Activated gamma-delta T cell treated with anti-CD3 and anti-CD28 coated beads, Interleukin-2, amount 50 U/mL, for 16 hours (primary cell): ENCODE measurements at places on chromosomes 4 and X.

- DNase-seq = no peak
These were observed 296.3 kb upstream of the KLF3 start for GRCh38 chr4:38367642-38368174.

DNA sequence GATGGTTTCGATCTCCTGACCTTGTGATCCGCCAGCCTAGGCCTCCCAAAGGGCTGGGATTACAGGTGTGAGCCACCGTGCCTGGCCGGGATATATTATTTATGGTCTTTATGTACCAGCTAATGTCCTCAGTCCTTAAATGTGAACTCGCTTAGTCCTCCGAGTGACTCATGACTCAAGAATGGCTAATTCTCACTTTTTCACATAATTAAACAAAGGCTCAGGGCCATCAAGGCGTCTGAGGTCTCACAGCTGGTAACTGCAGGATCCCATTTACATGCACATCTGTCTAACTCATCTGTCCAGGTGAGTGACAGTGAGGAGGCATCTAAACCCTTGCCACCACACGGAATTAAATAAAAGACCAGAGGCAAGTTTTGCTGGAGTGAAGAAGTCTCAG is 73.5 kb downstream of the HS3ST1 start:
- no peak for DNase-seq

- DNase-seq = peak; percentile 29
These were observed at the start of gene GDI1 for GRCh38 chrX:154436983-154437752. Gene GDI1 (plus strand): TSS chrX:154437154. CDS start chrX:154437255, 101 bp downstream.

- no peak for DNase-seq
These were observed 5.1 kb downstream of the PPARGC1A start for GRCh38 chr4:23884741-23885140.

DNA sequence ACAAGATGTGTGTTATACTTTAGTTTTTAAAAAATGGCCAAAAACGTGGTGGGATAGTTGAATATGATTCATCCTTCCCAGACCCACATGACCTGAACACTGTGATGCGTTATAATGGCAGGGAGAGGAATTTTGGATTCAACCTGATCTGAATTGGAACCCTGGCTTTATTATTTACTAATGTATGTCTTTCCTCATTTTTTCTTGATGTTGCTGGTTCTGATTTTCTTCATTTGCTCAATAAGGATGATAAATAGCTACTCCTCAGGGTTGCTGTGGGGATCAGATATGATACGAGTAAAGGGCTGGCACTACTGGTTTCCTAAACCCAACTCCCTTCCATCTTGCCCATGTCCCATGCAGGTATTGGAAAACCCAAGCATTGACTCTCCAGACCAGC is 24.2 kb upstream of the ACSL1 start:
- DNase-seq = no peak

DNA sequence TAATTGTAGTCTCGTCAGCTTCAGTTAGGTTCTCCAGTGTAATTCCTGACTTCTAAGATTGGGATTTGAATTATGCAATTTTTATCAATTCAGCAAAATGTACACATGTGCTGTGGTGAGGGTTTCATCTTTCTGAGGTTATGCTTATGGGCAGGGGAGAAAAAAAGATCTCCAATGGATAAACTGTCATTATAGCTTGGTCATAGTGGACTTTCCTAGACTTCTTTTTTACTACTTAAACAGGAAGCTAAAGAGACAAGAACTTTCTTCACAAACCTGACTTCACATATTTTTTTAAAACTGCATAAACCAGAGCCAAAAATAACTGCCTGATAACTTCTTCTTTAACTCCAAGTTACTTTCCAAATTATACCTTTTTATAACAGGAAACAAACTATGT is 21.7 kb upstream of the SPP1 start:
- DNase-seq = no peak

DNA sequence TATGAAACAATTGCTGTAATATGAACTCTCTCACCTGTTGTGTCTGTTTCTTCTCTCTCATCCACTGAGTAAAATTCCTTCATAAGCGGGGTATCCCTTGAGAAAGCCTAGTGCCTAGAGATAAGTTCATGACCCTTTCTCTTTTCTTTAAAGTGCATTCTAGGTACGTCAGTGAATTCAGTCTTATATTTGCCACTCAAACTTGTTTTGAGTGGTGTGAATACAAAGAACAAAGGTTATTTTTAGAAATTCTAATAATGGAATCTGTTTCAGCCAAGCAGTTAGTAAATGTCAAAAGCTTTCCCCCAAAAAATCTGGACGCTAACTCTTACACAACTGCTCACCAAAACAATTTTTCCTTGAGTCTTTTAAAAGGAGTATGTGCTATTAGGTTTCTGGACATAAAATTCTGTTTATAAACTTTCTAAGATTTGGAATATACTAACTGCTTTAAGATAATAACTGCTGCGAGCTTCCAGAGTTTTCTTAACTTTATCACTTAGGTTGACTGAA is 112.0 kb downstream of the VEGFC start:
- DNase-seq = no peak
